ENCODE measurements at places on chromosomes 5 and 9.

DNA sequence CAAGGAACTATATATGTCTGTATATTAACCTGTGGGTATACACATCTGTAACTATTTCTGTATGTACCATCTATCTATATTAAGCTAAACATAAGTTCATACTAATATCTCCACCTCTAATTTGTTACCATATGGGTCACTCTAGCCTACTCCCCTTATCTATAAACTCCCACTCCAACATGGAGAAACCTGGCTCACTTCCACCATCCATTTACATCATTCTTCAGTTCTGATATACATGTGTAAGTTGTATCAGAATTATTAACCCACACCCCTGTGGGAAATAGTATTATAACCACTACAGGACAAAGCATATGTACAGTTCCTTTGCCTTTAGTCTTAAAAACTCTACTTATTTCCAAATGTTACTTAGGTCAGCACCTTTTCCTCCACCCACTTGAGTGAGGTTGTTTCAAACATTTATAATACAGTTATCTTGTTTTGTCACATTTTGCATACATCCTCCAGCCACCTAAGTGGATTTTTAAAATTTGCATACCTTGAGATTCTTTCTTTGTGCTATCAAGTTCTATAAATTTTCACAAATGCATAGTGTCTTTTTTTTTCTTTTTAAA lies 10.6 kb downstream of the NDFIP1 start:
- no peak for DNase-seq

DNA sequence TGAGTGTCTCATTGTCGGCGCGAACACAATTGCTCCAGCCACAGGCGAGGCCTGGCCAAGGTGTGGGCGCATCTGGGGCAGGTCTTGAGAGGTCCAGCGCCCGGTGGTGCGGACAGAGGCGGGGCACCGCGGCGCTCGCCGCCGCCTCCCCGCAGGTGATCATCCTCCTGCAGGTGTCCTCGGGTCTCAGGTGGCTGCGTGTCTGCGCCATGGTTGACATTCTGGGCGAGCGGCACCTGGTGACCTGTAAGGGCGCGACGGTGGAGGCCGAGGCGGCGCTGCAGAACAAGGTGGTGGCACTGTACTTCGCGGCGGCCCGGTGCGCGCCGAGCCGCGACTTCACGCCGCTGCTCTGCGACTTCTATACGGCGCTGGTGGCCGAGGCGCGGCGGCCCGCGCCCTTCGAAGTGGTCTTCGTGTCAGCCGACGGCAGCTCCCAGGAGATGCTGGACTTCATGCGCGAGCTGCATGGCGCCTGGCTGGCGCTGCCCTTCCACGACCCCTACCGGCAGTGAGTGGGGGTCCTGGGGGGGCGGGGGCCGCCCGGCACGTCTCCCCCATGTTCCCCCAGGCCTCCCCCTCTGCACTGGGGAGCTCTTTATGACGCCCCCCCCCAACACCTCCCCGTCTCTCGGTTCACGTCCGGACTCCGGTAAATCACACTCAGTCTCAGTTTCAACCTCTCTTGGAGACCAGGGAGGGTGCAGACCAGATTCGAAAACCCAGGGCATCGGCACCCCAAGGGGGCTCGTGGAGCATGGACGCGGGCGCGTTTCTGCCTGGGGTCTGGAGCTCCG lies 446 bp downstream of the NXNL2 start:
- no peak for DNase-seq

DNA sequence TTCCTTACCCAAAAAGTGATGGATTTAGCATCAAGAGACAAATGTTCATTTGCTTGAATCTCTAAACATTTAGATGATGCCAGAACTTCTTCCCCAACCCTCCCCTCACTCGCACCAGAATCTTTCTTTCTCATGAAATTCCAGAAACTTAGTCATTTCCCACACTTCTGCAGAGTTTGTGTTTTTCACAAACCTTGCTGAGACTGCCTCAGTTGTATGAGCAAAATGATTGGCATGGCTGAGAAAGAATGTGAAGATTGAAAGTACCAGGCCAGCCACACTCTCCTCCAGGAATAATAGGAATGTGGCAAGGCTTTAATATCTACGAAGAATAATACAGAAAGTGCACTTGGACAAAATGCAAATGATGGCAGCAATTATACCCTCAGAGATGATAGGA lies 428.3 kb upstream of the CDH6 start:
- peak; percentile 71 for DNase-seq

- DNase-seq, result no peak
Observed at GRCh38 chr5:72465066-72465465, 42.1 kb downstream of the ZNF366 start.

DNA sequence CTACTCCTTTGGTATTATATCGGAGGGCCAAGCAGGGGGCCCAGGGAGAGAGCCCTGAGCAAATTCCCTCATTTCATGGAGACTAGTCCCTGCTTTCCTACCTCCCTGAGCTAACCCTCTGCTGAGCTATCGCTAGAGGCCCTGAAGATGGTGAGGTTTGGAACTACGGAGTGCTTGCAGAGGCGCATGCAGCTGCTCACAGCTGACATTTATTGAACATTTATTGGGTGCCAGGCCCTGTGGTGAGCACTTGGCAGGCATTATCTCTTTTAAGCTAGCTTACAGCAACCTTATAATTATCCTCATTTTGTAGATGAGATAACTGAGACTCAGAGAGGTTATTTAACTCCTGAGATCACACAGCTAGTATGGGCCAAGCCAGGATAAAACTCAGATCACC lies 9.8 kb downstream of the FAT2 start:
- no peak for DNase-seq

GRCh38 chr5:153480401-153480800 lies 10.1 kb upstream of the GRIA1 start:
- peak; percentile 70 for DNase-seq

- DNase-seq, result no peak
Observed at GRCh38 chr9:37908283-37908682, 4.4 kb upstream of the SLC25A51 start.

GRCh38 chr5:131416729-131417128 lies 152.9 kb downstream of the CDC42SE2 start:
- no peak for DNase-seq

- DNase-seq, result no peak
Observed at GRCh38 chr5:145110834-145111233, 724.3 kb downstream of the PRELID2 start.

DNA sequence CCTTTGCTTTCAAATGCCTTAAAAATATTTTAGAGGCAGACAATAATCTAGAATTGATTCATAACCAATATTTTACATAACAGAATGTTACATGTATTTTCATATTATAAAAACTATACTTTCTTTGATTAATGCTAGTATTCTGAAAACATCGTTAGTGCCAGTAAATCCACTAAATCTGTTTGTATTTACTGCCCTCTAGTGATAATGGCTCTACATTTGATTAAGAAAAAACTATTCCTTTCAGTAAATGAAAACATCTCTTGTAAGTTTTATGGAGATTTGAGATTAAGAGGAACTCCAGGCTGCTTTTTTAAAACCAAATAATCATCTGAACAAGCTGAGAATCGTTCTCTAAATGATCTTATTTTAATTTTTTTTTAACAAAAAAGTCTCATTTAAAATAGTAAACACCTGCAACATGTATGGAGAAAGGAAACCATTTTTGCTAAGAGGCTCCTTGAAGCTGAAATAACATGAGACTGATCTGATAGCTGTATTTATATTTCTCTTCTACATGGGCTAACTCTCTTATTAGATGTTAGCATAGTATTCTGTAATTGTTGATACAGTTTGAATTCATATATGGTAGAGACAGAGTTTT lies 424.7 kb downstream of the RAB3C start:
- DNase-seq, result peak; percentile 8

GRCh38 chr9:7360513-7360912 lies 439.1 kb downstream of the DMAC1 start:
- DNase-seq, result no peak

- no peak for DNase-seq
Observed at GRCh38 chr9:37100327-37100726, 20.0 kb upstream of the ZCCHC7 start.

DNA sequence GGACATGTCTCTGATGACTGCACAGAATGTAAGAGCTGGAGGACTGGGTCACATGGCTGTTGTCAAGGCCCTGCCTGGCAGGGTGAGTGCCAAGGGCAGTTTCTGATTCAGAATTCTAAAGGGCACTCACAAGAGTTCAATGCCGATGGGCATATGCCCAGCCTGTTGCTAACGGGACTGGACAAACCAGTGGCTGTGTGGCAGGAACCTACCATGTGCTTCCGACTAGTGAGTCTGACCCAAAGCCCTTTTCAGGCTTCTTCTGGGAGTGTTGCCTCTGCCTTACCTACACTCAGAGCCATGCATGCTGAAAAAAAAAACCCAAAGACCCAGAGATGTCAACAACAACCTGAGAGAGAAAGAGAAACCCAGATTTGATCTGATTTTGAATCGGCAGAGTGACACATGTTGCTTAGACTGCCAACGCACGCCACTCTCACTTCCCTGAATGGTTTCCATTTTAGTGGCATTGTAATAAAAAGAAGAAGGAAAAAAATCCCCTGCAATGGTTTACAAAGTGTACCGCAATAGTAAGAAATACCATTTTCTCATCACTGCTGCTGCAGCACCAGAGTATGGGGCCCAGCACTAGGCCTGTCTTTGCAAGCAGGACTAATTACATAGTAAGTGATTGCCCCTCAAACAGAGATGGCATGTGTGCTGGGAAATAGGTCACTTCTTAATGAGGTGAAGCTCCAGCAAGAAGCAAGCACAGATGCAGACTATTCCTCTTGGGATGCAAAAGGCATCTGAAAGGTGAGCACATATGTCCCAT lies 194.3 kb downstream of the PALM2AKAP2 start:
- no peak for DNase-seq

DNA sequence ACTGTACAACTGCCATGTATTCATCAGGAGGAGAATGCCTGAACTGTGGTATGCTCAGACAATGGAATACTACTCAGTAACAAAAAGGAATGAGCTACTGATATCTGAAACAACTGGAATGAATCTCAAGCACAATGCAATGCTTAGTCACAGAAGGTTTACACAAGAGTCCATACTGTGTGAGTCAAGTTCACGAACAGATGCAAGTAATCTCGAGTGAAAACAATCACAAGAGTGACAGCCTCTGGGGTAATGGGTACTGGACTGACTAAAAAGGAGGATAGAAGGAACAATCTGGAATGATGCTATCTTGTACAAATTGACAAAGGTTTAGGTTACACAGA lies 19.5 kb upstream of the GOLGA1 start:
- DNase-seq, result no peak

DNA sequence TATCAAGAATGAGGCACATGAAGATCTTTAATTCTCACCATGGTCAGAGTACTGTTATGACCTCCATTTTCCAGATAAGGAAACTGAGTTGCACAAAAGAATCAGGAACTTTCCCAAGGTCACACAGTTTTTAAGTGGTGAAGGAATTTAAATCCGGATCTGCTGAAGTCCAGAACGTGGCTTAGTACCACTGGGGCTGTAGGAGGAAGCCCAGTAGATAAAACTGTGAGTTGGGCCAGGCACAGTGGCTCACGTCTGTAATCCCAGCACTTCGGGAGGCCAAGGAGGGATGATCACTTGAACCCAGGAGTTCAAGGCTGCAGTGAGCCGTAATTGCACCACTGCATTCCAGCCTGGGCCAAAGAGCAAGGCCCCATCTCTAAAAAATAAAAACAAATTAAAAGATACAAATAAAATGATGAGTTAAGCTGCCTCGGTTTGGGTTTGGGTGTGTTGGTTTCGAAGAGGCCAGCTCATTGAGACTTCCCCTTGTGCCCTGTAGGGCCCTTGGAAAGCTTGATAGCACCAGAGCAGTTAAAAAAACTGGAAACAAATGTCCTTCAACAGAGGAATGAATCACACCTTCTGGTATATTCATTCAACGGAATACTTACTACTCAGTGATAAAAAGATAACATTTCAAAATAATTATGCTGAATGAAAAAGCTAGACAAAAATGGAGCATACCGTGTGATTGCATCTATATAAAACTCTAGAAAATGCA lies 20.1 kb downstream of the ATOX1 start:
- no peak for DNase-seq

GRCh38 chr5:133723651-133724366 lies 111.5 kb upstream of the FSTL4 start:
- no peak for DNase-seq

DNA sequence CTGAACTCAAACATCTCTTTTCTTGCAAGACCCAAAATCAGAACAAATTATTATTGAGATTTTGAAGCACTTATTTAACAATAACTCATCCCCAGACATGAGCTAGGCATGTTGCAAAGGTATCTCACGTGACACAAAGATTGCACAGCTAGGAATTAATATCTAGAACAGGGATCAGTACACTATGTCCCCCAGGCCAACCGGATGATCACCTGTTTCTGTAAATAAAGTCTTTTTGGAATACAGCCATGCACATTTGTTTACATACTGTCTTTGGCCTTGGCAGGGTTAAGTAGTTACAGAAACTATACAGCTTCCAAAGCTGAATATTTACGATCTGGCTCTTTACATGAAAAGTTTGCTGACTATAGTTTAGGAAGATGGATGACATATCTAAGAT lies 287.7 kb downstream of the ACTL7B start:
- DNase-seq, result no peak

DNA sequence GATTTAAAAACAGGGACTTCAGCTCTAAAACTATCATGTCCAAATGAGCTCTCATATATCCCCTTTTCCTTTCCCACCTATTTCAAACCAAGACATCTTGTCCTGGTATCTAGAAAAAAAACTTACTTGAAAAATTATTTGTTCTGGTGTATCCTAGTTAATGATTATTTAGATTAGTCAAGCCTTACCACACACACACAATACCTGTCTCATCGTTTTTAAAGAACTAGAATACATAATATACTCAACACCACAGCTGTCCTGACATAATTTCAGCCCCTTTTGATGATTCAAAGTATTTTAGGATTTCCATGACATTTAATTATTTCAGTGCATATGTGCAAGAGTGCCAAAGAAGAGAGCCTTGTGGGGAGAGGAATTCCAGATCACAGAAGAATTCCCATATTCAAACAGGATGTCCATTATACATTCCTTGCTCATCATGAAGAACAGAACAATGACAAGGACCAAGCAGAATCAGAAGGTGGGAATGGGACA lies 233.7 kb downstream of the SMARCA2 start:
- DNase-seq, result peak; percentile 10

DNA sequence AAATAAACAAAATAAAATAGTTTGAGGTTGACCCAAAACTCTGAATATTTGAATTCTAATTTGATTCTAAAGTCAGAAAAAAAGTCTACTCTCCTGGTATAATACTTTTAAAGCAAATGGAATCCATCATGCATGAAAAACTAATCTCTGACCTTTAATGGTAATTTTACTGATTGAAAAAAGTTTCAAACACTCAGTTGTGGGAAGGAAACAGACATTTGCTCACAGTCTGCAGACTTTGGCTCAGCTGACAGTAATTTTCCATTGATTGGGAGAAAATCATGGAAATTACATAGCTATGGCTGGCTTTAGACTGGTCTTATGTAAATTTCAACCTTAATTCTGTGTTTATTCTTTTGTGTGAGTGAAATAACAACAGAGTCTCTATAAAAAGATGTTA lies 574.3 kb downstream of the PDE4D start:
- DNase-seq, result no peak

All from RCC 7860 (cell line).